ENCODE measurements at places on chromosomes 16 and 17. TPM values are rescaled to one million over a fixed set of nuclear protein-coding genes. Genes with fewer than 3 reads are reported as not detected.
A peak's percentile ranks its signal among the peaks of the same experiment; 100 is the strongest.

KRT32 gene
- total RNA-seq, result not detected

TMEM235 gene
- total RNA-seq, result not detected

CTCF gene
- total RNA-seq, result 37.1 TPM

ETV4 gene
- 3.3 TPM for total RNA-seq

GRCh38 chr16:16027728-16028310 lies 78.4 kb downstream of the ABCC1 start:
- DNase-seq, result no peak
- H3K4me1 ChIP-seq, result peaks cover 23% of the 10 kb centered on the region
- no peaks in the 10 kb centered on the region for H3K27me3 ChIP-seq
- H3K36me3 ChIP-seq, result no peaks in the 10 kb centered on the region
- H3K27ac ChIP-seq, result peak overlapping the region; percentile 6

TPSG1 gene
- total RNA-seq, result not detected

KRTAP16-1 gene
- total RNA-seq, result not detected

KRT38 gene
- not detected for total RNA-seq

DNA sequence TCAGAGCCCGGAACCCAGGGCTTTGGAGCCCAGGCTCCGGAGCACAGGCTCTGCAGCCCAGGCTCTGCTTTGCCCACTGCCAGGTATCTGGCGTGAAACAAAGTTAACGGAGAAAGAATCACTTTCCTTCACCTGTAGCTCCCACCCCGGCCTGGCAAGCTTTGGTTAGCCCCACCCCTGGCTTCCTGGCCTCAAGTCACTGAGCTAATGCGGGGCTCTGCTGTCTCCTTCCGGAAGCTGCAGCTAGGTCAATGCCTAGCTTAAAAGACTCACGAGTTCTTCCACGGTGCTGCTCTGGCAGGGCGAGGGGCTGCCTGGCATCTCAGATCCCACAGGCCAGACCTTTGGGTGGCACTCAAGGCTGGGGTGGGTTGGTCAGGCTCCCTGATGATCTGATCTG lies 21.1 kb upstream of the SPPL2C start:
- no peak for DNase-seq
- H3K27me3 ChIP-seq, result no peaks in the 10 kb centered on the region
- no peak overlapping the region for H3K4me3 ChIP-seq
- no peak overlapping the region for H3K27ac ChIP-seq
- H3K4me1 ChIP-seq, result no peaks in the 10 kb centered on the region

- no peak overlapping the region for H3K4me3 ChIP-seq
- H3K27ac ChIP-seq, result no peak overlapping the region
- no peaks in the 10 kb centered on the region for H3K36me3 ChIP-seq
- DNase-seq, result no peak
- H3K27me3 ChIP-seq, result no peaks in the 10 kb centered on the region
- H3K4me1 ChIP-seq, result no peaks in the 10 kb centered on the region
These were observed 11.0 kb upstream of the ZG16 start for GRCh38 chr16:29767062-29767461.

TBC1D3H gene
- total RNA-seq, result not detected

GRCh38 chr17:3039736-3040135 lies 23.7 kb downstream of the OR1D5 start:
- no peak overlapping the region for H3K27ac ChIP-seq
- H3K4me3 ChIP-seq, result no peak overlapping the region
- no peaks in the 10 kb centered on the region for H3K4me1 ChIP-seq
- no peak for DNase-seq
- no peaks in the 10 kb centered on the region for H3K27me3 ChIP-seq
- no peaks in the 10 kb centered on the region for H3K36me3 ChIP-seq

GRCh38 chr17:40175928-40176753 lies 1.1 kb upstream of the RAPGEFL1 start:
- H3K27ac ChIP-seq, result no peak overlapping the region
- H3K4me3 ChIP-seq, result no peak overlapping the region
- H3K4me1 ChIP-seq, result peaks cover 12% of the 10 kb centered on the region

DNA sequence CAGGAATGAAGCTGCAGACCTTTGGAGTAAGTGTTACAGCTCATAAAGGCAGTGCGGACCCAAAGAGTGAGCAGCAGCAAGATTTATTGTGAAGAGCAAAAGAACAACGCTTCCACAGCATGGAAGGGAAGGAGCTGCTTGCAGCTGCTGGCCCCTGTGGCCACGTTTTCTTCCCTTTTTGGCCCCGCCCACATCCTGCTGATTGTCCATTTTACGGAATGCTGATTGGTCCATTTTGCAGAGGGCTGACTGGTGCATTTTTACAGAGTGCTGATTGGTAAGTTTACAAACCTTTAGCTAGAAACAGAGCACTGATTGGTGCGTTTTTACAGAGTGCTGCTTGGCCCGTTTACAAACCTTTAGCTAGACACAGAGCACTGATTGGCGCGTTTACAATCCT lies 841.5 kb downstream of the CDH11 start:
- no peaks in the 10 kb centered on the region for H3K27me3 ChIP-seq
- no peaks in the 10 kb centered on the region for H3K36me3 ChIP-seq
- H3K27ac ChIP-seq, result no peak overlapping the region
- no peak for DNase-seq

GRCh38 chr17:73422121-73422520 lies 110.3 kb upstream of the CDC42EP4 start:
- no peak overlapping the region for H3K27ac ChIP-seq
- no peaks in the 10 kb centered on the region for H3K36me3 ChIP-seq
- no peak for DNase-seq
- H3K27me3 ChIP-seq, result no peaks in the 10 kb centered on the region
- H3K4me1 ChIP-seq, result no peaks in the 10 kb centered on the region
- H3K4me3 ChIP-seq, result no peak overlapping the region

GRCh38 chr16:64133366-64133765 lies 988.5 kb downstream of the CDH11 start:
- H3K4me3 ChIP-seq, result no peak overlapping the region
- H3K27ac ChIP-seq, result no peak overlapping the region
- no peak for DNase-seq
- no peaks in the 10 kb centered on the region for H3K36me3 ChIP-seq
- H3K4me1 ChIP-seq, result no peaks in the 10 kb centered on the region
- no peaks in the 10 kb centered on the region for H3K27me3 ChIP-seq

GRCh38 chr17:35453171-35453570 lies 4.6 kb upstream of the SLFN13 start:
- peaks cover 15% of the 10 kb centered on the region for H3K27me3 ChIP-seq
- H3K4me3 ChIP-seq, result no peak overlapping the region
- no peak overlapping the region for H3K27ac ChIP-seq
- DNase-seq, result no peak
- H3K36me3 ChIP-seq, result no peaks in the 10 kb centered on the region

DNA sequence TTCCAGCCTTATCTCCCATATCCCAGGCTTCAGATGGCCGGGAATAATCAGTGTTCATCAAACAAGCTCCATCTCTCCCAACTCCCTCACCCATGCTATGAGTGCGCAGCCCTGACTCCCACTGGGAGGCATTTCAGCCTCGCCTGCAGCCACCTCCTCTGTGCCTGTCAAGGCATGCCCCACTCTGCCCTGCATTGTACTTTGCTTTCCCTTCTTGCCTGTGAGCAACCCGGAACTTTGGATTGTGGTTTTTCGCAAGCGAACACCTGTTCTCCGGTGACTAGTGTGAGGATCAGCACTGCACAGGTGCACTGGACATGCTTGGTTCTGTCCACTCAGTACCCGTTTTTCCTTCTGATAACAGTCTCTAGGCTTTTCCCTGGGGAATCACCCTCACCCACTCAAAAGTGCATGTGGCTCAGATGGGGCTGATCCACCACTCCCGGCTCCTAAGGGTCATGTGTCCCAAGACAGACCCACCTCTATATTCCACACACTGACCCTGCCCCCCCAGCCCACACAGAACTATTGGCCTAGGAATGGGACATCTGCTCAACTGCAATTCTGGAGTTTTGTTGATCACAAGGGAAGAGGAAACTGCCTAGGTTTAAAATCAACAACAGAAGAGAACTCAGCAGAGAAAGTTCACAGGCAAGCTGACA lies 9.1 kb downstream of the CHST6 start:
- no peak overlapping the region for H3K4me3 ChIP-seq
- no peaks in the 10 kb centered on the region for H3K27me3 ChIP-seq
- peaks cover 31% of the 10 kb centered on the region for H3K4me1 ChIP-seq
- H3K36me3 ChIP-seq, result no peaks in the 10 kb centered on the region
- no peak overlapping the region for H3K27ac ChIP-seq

CIBAR2 gene
- total RNA-seq, result 0.30 TPM

GRCh38 chr16:75320435-75320834 lies 69.0 kb upstream of the BCAR1 start:
- DNase-seq, result no peak
- peak overlapping the region; percentile 39 for H3K27ac ChIP-seq
- no peak overlapping the region for H3K4me3 ChIP-seq
- H3K27me3 ChIP-seq, result no peaks in the 10 kb centered on the region
- no peaks in the 10 kb centered on the region for H3K36me3 ChIP-seq
- peaks cover 30% of the 10 kb centered on the region for H3K4me1 ChIP-seq

UTS2R gene
- not detected for total RNA-seq

DNA sequence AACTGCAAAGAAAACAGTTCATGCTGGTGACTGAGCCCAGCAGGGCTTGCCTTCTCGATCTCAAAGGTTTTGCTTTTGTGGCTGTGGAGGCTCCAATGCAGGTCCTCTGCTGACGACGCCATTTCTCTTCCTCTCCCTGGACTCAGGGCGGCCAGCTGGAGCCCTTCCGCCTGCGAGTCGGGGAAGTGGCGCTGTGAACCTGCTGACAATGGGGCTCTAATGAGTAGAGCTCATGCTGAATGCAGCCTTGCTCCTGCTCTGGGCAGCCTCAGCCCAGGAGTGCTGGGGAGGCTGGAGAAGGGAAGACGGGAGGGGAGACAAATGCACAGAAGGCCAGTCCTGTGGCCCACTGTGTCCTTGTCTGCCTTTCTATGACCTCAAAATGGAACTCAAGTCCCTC lies 43.8 kb downstream of the VAC14 start:
- no peaks in the 10 kb centered on the region for H3K36me3 ChIP-seq
- DNase-seq, result no peak
- H3K4me1 ChIP-seq, result peaks cover 5% of the 10 kb centered on the region
- no peak overlapping the region for H3K27ac ChIP-seq

DNA sequence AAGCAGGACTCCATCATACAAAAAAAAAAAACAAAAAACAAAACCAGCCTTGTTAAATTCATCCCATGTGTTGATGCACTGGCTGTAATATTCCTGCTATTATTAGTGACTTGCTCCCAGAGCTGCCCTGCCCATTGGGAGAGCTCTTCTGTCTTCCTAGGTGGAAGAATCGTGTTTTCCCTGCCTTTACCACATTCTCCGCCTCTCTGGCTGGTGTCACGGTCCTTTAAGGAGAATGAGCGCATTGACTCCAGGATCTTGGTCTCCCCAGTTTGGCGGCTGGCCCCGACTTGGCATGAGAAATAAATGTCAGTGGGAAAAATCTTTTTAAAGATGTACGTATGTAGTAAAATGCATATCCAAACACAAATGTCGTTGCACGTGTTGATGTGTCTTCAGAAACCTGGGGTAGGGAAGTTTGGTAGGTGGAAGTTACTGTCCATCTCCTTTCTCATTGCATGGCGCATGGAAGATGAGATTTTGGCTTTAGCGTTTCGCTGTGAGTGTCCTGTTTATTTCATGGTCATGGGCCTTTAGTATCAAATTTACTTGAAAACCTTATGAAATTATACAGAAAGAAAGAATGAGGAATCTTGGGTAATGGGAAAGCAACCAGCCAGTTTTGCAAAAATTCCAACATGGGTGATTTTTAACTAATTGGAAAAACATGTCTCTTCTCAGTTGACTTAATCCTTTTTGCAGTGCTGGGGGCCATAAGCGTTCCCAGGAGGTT lies 15.5 kb downstream of the RMI2 start:
- DNase-seq, result no peak
- peaks cover 25% of the 10 kb centered on the region for H3K4me1 ChIP-seq
- H3K36me3 ChIP-seq, result no peaks in the 10 kb centered on the region
- H3K27ac ChIP-seq, result no peak overlapping the region

DNA sequence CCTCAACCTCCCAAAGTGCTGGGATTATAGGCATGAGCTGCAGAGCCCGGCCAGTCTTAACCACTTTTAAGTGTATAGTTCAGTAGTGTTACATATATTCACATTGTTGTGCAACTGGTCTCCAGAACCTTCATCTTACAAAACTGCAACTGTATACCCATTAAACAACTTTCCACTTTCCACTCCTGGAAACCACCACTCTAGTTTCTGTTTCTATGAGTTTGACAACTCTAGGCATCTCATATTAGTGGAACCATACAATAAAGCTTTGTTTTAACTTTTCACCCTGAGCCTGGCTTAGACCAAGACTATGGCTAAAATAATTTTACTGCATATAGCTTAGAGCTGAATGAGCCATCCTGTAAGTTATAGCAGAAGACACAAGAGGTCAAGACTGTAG lies 108.0 kb upstream of the GOT2 start:
- H3K36me3 ChIP-seq, result no peaks in the 10 kb centered on the region
- no peak overlapping the region for H3K4me3 ChIP-seq
- no peak for DNase-seq
- no peaks in the 10 kb centered on the region for H3K4me1 ChIP-seq
- H3K27ac ChIP-seq, result no peak overlapping the region

- no peak overlapping the region for H3K4me3 ChIP-seq
- no peaks in the 10 kb centered on the region for H3K36me3 ChIP-seq
- no peak overlapping the region for H3K27ac ChIP-seq
- peak; percentile 31 for DNase-seq
These were observed 219.2 kb downstream of the C16orf78 start for GRCh38 chr16:49592546-49593423.

GRCh38 chr16:29790949-29791844 lies 646 bp downstream of the KIF22 start:
- DNase-seq, result no peak
- no peaks in the 10 kb centered on the region for H3K36me3 ChIP-seq
- peaks cover 16% of the 10 kb centered on the region for H3K4me1 ChIP-seq
- H3K27me3 ChIP-seq, result no peaks in the 10 kb centered on the region
- no peak overlapping the region for H3K4me3 ChIP-seq
- H3K27ac ChIP-seq, result peak overlapping the region; percentile 92

DNA sequence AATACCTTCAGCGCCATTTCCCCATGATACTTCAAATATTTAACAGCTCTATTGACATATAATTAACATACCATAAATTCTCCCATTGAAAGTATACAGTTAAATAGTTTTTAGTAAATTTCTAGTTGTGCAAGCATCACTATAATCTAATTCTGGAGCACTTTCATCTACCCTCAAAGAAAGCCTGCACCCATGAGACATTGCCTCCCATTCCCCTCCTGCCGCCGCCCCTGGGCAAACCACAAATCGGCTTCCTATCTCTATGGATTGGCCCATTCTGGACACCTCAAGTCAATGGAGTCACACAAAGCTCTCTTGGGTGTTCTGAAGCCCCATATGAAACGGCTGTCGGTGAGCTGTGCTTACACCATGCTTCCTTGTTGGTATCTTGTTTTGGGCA lies 77.3 kb upstream of the CBX4 start:
- DNase-seq, result no peak
- H3K4me1 ChIP-seq, result peaks cover 8% of the 10 kb centered on the region
- no peak overlapping the region for H3K4me3 ChIP-seq
- H3K27me3 ChIP-seq, result peaks cover 6% of the 10 kb centered on the region

- no peaks in the 10 kb centered on the region for H3K4me1 ChIP-seq
- no peaks in the 10 kb centered on the region for H3K36me3 ChIP-seq
- H3K27ac ChIP-seq, result no peak overlapping the region
- no peak for DNase-seq
These were observed 27.7 kb upstream of the CACNG5 start for GRCh38 chr17:66807182-66807581.

GRCh38 chr16:11586856-11587642 lies at the start of gene LITAF:
Gene LITAF (minus strand): TSS chr16:11586919. CDS start chr16:11556730, 30,189 bp downstream.
- H3K4me3 ChIP-seq, result peak within 1 kb of the TSS; percentile 77
- H3K4me1 ChIP-seq, result peaks cover 6% of the 10 kb centered on the region
- H3K27ac ChIP-seq, result peak within 1 kb of the TSS; percentile 81
- no peaks in the 10 kb centered on the region for H3K36me3 ChIP-seq
